Thymus (tissue), 14 donors: ENCODE measurements at places on chromosomes 12 and 14.

- H3K4me1 ChIP-seq, result peaks cover 4% of the 10 kb centered on the region
- H3K27ac ChIP-seq, result no peak overlapping the region
- no peak overlapping the region for H3K4me3 ChIP-seq
- H3K36me3 ChIP-seq, result no peaks in the 10 kb centered on the region
These were observed 45.3 kb downstream of the IFNG-AS1 start for GRCh38 chr12:68034567-68034966.

DNA sequence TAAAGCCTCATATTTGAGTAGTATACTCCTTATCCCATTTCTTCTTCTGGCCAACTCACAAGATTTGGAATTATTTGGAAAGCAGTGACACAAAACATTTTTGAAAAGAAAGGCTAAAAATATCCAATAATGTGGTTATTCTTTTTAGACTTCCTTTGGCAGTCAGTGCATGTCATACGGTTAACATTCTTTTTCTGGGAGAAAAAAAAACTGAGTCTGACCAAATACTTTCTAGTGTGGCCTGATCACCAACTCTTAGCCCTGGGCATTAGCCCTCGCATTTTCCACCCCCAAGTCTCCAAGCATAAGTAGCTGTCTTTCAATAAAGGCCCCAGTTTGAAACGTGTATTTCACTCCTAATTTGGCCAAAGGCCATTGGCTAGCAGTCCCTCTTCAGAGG lies 5.9 kb downstream of the RASSF3 start:
- H3K4me3 ChIP-seq, result no peak overlapping the region
- peaks cover 11% of the 10 kb centered on the region for H3K4me1 ChIP-seq
- no peak for DNase-seq
- no peak overlapping the region for H3K27ac ChIP-seq

DNA sequence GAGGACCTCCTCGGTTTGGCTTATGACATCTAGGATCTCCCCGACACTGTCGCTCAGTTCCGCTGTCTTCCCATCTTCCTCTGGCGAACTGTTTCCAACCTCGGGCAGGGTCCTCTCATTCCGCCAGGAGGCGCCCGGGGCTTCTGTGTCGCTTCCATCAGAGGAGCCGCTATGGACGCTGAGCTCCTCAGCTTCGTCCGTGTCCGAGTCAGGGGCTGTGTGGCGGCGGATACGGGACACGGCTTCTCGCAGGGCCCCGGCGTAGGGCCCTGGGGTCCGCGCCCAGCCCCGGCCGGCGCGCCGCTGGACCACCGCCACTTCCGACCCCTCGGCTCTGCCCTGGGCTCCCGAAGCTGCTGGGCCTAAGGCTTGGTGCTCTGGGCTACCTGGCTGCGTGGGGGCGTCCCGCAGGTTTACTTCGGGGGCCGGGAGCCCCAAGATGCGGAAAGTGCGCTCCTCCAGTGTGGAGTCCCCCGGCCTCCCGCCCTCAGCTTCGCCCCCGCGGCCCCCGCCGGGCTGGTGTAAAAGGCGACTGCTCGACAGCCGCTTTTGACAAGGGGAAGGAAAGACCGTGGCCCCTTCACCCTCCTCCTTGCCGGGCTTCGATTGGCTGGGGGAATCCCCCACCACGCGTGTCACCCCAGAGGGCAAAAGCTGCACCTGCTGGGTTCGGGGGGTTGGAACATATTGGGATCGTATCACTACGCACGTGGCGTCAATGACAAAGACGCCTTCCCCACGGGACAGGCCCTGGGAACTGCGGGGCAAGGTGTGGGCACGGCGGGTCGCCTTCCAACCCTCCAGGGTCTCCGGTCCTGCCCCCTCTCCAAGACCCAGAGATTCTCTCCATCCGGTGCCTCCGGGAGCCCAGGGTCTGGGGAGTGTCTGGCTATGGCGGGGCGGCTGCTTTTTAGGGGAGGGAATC lies 2.1 kb downstream of the DDN start:
- peaks cover 70% of the 10 kb centered on the region for H3K27me3 ChIP-seq
- no peak overlapping the region for H3K4me3 ChIP-seq
- peaks cover 11% of the 10 kb centered on the region for H3K36me3 ChIP-seq
- no peak overlapping the region for H3K27ac ChIP-seq
- H3K4me1 ChIP-seq, result peaks cover 17% of the 10 kb centered on the region

DNA sequence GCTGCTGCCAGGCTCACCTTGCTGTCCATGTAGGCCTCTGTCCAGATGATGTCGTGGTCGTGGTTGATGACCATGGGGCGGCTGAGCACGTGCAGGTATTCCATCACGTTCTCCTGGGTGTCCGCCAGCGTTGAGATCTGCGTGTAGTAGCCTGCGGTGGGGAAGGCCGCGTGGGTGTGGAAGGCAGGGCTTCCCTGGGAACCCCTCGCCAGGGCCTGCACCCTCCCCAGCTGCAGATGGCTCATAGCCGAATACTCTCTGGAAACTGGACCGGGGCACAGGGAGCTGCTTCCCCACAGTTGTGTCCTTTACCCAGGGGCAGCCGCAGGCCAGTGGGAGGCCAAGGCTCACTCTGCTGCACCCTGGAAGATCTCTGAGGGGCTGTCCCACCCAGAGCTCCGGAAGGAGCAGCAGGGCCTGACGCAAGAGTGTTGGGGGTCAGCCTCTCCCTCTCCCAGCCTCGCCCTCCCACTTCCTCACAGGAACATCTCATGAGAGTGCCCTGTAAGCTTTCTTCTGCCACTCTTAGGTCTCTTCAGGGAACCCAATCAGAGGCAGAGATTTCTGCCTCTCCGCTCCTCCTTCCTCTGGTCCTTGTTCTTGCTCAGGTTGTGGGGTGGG lies 35.5 kb downstream of the CACNA2D4 start:
- no peaks in the 10 kb centered on the region for H3K36me3 ChIP-seq
- H3K27me3 ChIP-seq, result no peaks in the 10 kb centered on the region
- DNase-seq, result no peak
- no peak overlapping the region for H3K27ac ChIP-seq
- no peak overlapping the region for H3K4me3 ChIP-seq

DNA sequence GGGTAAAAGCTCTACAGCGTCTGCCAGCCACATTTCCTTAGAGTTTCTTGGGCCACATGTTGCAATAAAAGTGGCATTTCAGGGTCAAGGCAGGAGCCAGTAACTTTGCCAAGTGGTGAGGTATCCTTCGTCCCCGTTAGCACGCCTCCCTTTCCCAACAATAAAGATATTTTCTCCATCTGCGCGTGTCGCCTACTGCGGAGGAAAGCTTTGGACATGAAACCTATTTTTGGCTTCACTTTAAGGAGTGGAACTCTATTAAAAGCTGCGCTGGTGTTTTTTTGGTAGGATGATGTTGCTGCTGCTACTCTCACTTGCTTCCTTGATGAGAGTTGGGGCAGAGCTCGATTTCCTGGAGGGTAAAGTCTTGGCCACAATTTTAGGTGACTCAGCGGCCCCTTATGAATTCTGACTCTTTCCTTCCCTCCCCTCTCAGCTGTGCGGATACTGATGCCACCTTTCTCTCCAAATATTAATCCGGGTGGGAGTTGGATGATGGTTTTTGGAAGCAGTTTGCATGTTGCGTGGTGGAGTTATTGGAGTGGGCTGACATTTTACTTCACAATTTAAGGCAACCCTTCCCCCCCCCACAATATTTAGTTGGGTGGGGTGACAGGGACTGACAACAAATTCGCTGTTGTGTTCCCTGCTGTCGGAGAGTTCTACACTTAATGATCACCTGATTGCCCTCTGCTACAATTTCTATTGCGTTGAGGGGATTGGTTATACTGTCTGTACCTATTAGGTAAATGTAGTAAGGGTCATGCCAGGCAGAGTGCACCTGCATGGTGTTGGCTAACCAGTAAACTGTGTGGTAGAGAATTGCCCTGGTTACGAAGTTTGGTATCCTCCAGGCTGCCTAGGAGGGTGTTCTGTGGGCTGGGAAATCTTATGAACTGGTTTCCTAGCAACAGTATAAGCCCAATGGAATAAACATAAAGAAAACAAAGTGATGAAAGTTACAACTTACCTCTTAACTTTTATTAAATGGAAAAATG lies 1.1 kb downstream of the CCDC91 start:
- H3K27me3 ChIP-seq, result no peaks in the 10 kb centered on the region
- peak; percentile 19 for DNase-seq
- H3K27ac ChIP-seq, result peak overlapping the region; percentile 100
- peaks cover 13% of the 10 kb centered on the region for H3K4me1 ChIP-seq
- H3K4me3 ChIP-seq, result peak overlapping the region; percentile 82

GRCh38 chr12:19548834-19549233 lies 109.5 kb downstream of the AEBP2 start:
- no peak overlapping the region for H3K27ac ChIP-seq
- H3K36me3 ChIP-seq, result no peaks in the 10 kb centered on the region
- no peaks in the 10 kb centered on the region for H3K27me3 ChIP-seq
- no peaks in the 10 kb centered on the region for H3K4me1 ChIP-seq
- no peak overlapping the region for H3K4me3 ChIP-seq

DNA sequence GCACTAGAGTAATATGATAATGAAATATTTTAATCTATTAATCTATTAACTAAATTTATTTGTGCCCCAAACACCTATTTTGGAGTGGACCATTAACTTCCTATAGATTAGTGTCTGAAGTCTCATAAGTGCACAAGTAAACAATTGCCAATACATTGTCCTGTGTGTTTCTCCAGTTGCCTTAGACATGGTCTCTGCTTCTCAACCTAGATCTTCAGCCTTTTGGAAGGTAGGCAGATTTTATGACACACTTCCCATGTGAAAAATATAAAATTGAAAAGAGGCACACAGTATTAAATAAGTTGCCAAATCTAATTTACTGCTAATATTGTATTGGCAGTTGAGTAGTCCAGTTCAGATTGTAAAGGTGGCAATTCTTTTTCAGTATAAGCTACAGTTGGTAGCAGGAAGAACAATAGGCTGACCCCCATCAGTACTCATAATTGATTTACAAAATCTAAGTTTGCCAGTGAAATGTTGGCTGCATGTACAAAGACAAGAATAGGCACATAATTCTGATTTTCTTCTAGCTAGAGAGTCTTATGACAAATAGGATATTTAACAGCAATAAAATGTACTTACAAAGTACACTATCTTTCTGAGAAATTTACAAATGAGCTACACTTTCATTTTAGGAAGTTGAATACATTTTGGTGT lies 10.8 kb downstream of the A2M start:
- no peak overlapping the region for H3K27ac ChIP-seq
- no peaks in the 10 kb centered on the region for H3K4me1 ChIP-seq
- H3K4me3 ChIP-seq, result no peak overlapping the region
- DNase-seq, result no peak
- no peaks in the 10 kb centered on the region for H3K36me3 ChIP-seq
